Activated naive CD4-positive, alpha-beta T cell treated with anti-CD3 and anti-CD28 coated beads, Interleukin-2, amount 50 U/mL, for 16 hours (primary cell): ENCODE measurements at places on chromosomes 1 and 21.

DNA sequence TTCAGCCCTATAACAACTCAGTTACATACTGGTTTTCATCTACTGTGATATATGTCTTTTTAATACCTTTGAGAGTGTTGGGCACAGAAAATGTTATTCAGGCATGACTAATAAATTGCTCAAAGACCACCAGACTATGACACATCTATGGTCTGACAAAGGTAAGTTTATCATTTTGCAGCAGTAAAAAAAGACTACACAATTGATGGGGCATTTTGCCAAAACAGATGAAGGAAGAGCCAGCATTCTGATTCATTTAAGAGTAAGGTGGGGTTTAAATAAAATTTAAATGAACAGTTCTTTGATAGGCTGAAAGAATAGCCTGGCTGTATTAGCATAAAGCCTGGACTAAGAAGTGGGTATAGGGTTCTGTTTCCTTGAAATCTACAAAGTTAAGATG is 8.8 kb upstream of the RNPC3 start:
- no peak for DNase-seq

- DNase-seq, result no peak
These were observed 62.4 kb upstream of the POU2F1 start for GRCh38 chr1:167158111-167158812.

- DNase-seq, result no peak
These were observed 262.5 kb downstream of the GRIK3 start for GRCh38 chr1:36771660-36772284.

DNA sequence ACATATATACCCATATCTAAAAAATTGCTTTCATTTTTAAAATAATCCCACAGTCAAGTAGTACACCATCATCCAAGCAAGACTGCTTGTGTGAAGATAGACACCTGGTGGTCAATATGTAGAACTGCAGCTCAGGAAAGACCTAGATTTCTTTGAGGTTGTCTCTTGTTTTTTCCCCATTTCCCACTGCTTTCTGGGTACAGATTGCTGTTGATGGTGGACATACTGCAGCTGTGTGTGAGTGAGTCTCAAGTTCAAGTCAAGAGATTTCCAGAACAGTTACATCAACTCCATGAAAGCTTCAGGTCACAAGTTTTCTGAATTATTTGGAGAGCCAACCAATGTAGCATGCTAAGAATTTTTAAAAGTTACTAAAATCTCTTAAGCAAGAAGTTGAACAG is 306.4 kb downstream of the DUSP10 start:
- no peak for DNase-seq

- no peak for DNase-seq
These were observed 137.7 kb downstream of the NAV1 start for GRCh38 chr1:201676641-201677040.

DNA sequence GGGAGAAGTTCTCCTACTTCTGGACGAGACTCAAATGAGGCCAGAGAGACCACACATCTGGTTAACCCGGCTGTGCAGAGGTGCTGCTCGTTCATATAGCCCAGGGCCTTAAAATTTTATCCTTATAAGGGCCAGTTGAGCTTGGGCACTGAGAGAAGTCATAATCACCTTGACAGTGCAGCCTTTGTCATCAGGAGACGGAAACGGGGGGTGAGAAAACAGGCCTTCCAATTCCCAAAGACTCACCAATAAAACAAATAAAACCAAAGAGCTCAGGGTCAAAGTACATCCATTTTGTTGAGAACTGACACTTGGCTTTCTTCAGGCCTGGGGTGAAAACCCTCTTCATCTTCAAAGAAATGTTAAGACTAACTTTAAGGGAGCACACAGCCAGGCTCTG is 167.1 kb downstream of the TGFBR3 start:
- DNase-seq, result no peak
